Fibroblast of the conjunctiva (primary cell): ENCODE measurements at places on chromosomes 5 and 9.

DNA sequence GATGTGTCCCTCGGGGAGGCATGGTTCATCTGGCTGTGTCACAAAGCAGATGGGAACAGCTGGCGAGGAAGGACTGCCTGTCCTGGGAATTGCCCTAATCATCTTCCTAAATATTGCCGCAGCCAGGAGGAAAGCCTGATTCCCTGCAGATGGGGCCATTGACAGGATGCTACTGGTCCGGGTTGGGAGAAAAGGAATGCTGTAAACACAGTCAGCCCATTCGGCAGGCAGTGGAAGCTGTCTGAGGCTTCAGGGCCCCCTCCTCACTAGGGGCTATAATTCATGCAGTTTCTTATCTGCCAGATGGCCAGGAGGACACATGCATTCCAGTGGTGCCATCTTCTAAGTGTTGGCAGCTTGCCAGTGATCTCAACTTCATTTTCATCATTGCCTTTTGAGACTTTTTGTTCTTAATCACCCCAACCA lies 110.3 kb downstream of the KCNIP1 start:
- no peak for DNase-seq

GRCh38 chr9:8552732-8553131 lies 753.2 kb upstream of the DMAC1 start:
- no peak for DNase-seq

DNA sequence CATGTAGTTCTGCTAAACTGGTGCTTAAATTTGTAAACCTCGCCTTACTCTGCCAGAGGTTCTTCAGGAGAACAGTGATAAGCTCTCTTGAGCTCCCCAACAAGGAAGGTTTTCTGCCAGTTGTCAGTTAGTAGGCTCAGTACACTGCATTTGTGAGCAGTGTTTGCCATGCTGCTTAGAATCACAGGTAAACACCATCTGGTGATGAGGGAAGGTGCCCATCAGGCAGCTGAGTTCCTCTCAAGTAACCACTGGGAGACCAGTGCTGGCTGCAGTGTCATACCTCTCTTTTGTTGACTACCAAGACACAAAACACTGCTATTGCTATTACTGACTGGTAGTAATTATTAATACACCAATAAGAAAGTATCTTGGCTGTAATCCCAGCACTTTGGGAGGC lies 186.2 kb upstream of the OTULINL start:
- no peak for DNase-seq

- DNase-seq: no peak
Observed at GRCh38 chr9:38467404-38467803, 43.1 kb upstream of the IGFBPL1 start.

GRCh38 chr5:105259581-105260217 lies 1697.1 kb upstream of the NUDT12 start:
- DNase-seq: no peak

- no peak for DNase-seq
Observed at GRCh38 chr5:89972901-89973300, 436.7 kb downstream of the CETN3 start.

- DNase-seq: no peak
Observed at GRCh38 chr9:70861376-70861775, 260.0 kb downstream of the TRPM3 start.

DNA sequence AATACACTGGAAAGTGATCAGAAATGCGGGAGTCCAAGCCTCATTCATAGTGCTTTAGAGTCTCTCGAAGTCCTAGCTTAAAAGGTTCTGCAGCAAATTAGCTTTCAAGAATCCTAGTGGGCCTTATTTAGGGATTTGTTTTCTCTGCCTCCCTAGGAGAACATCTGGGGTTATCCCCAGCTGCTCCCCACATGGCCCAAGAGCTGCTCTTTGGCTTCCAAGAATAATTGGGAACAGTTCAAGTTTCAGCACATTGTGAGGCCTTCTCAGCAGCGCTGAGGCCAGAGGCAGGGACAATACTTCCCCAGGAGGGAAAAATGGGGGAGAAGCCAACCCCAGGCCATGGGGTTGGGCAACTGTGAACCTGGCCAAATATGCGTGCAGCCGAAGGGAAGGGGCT lies 108.7 kb downstream of the LIFR start:
- peak; percentile 91 for DNase-seq

- DNase-seq: no peak
Observed at GRCh38 chr5:1860949-1861348, 21.8 kb downstream of the IRX4 start.

DNA sequence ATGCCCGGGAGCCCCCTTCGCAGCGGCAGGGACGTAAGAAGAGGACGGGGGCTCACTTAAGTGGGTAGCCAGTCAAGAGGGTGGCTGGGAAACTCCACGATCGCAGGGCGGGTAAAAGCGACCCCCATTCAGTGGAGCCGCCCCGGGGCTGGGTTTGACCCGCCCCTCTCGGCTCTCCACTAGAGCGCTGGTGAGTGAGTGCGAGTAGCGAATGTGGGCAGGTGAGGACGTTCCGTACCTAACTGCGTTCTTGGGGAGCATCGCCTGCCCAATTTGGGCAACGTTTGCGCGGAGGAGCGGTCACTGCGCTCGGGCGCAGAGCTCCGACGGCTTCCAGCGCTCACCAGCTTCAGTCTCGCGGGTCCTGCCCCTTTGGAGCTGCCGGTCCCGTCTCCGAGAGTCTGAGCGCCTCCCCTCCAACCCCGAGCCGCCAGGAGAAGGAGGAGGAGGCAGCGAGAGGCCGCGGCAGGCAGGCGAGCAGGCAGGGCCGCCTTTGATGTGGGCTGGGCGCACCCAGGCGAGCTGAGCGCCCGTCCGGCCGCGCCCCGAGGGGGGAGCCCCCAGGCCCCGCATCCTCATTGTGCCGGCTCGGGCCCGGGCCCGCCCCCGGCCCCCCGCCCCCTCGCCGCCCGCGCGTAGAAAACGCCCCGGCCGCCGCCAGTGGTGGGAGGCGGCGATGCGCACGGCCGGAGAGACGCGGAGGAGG lies at the start of gene FGF18:
Gene FGF18, plus strand, starts transcription at position 666 of the 706 bp plus-strand sequence. CDS start 553 bp downstream, outside the sequence.
- DNase-seq: peak; percentile 50

DNA sequence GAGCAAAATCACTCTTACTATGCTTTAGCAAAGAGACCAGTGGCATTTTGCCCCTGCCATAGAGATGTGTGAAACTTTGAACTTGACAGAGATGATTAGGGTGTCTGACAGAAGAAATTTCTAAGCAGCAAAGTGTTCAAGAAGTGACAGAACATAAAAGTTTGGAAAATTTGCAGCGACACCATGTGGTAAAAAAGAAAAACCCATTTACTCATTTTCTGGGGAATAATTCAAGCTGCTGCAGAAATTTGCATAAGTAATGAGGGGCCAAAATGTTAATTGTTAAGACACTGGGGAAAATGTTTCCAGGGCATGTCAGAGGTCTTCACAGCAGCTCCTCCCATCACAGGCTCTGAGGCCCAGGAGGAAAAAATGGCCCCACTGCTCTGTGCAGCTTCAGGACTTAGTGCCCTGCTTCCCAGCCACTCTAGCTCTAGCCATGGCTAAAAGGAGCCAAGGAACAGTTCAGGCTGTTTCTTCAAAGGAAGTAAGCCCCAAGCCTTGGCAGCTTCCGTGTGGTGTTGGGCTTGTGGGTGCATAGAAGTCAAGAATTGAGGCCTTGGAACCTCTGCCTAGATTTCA lies 6.1 kb upstream of the AP3B1 start:
- no peak for DNase-seq

GRCh38 chr9:118606668-118607067 lies 762.6 kb downstream of the BRINP1 start:
- DNase-seq: no peak

- no peak for DNase-seq
Observed at GRCh38 chr9:35414889-35415288, 75.0 kb upstream of the RUSC2 start.

- DNase-seq: no peak
Observed at GRCh38 chr9:98359569-98359968, 104.1 kb upstream of the TBC1D2 start.

- DNase-seq: no peak
Observed at GRCh38 chr5:170171811-170172210, 61.0 kb upstream of the C5orf58 start.

DNA sequence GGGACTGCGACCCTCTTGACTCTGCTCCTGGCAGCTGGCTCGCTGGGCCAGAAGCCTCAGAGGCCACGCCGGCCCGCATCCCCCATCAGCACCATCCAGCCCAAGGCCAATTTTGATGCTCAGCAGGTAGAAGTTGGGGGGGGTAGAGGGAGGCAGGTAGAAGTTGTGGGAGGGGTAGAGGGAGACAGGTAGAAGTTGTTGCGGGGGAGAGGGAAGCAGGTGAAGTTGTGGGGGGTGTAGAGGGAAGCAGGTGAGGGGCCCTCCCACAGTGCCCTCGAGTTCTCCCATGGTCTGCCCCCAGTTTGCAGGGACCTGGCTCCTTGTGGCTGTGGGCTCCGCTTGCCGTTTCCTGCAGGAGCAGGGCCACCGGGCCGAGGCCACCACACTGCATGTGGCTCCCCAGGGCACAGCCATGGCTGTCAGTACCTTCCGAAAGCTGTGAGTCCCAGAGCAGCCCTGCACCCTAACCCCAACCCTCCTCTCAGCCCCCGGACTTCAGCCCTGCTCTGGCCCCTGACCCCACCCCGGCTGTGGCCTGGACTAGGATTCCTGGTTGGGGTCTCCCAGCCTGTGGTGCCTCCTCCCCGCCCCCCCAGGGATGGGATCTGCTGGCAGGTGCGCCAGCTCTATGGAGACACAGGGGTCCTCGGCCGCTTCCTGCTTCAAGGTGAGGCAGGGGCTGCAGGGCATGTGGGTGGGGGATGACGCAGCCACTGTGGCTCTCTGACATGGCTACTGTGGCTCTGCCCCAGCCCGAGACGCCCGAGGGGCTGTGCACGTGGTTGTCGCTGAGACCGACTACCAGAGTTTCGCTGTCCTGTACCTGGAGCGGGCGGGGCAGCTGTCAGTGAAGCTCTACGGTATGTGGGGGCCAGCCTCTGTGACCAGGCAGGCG lies 537 bp downstream of the C8G start:
- no peak for DNase-seq

DNA sequence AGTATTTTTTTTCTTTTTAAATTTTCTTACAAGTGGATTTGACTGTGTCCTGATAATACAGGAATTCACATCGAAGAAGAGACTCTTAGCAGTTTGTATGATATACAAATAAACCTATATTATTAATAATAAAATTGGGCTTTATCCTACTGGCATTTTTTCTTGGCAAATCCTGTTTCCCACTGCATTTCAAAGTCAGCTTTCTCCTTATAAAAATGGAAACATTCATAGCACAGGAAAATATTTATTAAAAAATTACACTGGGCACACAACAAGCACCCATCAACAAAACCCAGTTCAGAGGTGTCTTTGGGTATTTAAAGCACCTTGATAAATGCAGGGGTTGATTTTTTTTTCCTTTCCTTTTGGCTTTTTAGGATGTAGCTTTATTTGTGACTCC lies 200.9 kb downstream of the MEF2C start:
- no peak for DNase-seq

- no peak for DNase-seq
Observed at GRCh38 chr9:78236551-78236910, 656 bp downstream of the CEP78 start.

- DNase-seq: no peak
Observed at GRCh38 chr5:146698651-146699050, 179.9 kb downstream of the PPP2R2B start.

- DNase-seq: no peak
Observed at GRCh38 chr5:125140220-125140619, 393.8 kb upstream of the ZNF608 start.

DNA sequence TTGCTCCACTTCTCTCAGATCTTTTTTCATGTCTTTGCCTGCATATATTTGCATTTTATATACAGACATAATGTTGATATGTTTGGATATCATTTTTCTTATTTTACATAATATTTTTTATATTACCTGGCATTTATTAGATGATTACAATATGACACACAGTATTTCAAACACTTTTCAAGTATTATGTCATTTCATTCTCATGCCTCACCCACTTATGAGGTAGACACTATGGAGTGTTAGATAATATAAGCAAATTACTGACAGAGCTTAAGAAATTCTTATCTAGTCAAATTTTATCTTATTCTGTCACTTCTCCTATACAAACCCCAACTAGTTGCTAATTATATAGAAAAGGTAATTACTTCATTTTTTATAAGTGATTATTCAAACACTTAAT lies 11.1 kb downstream of the LURAP1L start:
- no peak for DNase-seq

GRCh38 chr9:125638239-125639045 lies 68.6 kb downstream of the MAPKAP1 start:
- DNase-seq: no peak

GRCh38 chr5:91998774-91999173 lies 615.7 kb upstream of the ARRDC3 start:
- no peak for DNase-seq

- no peak for DNase-seq
Observed at GRCh38 chr9:14347406-14348122, 33.6 kb upstream of the NFIB start.

DNA sequence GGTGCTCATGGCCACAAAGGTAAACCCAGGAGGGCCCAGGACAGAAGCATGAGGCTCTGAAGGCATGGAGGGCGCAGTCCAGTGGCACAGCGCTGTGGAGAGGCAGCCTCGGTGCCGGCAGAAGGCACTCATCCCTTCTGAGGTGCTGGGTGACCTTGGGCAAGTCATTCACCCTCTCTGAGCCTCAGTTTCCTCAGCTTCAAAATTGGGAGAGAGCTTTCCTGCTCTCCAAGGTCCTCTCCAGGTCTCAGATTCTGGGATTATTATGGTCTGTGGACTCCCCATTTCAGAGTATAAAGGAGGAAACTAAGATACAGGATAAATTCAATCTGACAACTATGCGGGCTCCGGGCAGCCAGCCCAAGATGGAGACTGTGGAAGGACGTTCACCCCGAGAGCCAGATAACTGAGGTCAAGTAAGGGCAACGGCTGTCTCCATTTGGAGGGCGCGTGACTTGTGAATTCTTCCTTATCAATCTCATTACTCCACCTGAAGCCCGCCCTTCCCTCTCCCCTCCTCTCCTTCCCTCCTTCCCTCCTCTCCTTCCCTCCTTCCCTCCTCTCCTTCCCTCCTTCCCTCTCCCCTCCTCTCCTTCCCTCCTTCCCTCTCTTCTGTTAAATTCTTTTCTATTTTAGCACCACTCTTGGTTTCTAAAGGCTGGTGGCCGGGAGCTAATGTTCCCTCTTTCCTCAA lies 58.1 kb downstream of the LRSAM1 start:
- DNase-seq: no peak

DNA sequence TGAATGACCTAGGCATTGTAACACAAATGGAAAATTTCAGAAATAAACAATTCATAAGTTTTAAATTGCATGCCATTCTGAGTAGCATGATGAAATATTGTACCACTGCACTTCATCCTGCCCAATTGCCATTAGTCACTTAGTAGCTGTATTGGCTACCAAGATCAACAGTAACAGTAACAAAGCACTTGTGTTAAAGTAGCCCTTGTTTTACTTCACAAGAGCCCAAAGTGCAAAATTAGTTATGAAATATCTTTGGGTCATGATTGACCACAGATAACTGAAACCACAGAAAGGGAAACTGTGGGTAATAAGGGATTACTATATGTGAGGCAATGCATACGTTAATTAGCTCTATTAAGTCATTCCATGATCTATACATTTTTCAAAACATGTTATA lies 33.3 kb upstream of the RORB start:
- no peak for DNase-seq

- no peak for DNase-seq
Observed at GRCh38 chr5:65588694-65589093, 25.6 kb downstream of the PPWD1 start.
